Central memory CD8-positive, alpha-beta T cell (primary cell): ENCODE measurements at places on chromosomes 5 and 9.
A peak's percentile ranks its signal among the peaks of the same experiment; 100 is the strongest.

GRCh38 chr5:96654209-96654608, 8.0 kb upstream of the CAST start:
- no peak for DNase-seq

- DNase-seq: peak; percentile 56
Measured at GRCh38 chr9:33778700-33779351, 16.5 kb upstream of the PRSS3 start.

GRCh38 chr9:36218011-36218410, 27.3 kb downstream of the CLTA start:
- no peak for DNase-seq

DNA sequence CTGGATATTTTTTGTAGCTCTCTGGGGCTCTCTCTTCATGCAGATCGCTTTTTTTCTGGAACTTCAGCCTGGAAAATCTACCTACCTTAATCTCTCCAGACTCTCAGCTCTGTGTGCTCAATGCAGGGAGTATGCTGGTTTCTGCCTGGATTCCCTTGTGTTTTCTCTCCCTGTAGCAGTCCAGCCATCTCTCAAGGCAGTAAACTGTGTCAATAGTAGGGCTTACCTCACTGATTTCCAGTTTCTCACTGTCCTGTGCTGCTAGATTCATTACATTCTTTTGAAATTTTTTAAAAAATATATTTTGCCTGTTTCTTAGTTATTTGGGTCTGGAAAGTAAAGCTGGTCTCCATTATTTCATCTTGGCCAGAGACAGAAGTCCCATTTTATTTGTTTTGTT, 951.4 kb downstream of the NR2F1-AS1 start:
- DNase-seq: no peak

DNA sequence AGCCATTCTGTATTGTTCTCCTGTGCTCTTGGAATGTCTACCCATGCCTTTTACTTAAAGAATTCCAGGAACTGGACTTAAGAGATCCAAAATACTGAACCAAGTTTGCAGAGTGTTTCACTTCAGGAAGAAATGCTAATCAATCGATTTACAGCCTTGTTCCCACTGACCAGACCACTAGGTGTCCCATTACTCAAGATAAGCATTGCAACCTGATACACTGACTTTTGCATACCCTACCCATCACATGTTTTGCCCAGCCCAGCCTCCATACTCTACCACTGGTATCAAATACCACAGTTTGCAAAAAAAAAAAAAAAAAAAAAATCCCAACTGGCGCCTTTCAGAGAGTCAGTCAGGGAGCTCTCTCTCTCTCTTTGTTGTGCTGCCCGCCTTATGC, 550.8 kb downstream of the CDH9 start:
- no peak for DNase-seq

DNA sequence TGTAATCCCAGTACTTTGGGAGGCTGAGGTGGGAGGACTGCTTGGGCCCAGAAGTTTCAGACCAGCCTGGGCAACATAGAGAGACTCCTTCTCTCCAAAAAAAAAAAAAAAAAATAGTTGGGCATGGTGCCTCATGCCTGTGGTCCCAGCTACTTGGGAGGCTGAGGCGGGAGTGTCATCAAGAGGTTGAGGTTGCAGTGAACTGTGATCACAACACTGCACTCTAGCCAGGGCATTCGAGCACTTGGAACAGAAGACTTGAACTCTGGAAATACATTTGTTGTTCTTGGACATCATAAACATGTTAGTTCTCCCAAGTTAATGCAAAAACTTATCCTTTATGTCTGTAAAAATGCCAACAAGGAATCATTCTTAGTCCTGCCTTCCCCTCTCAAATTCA, 29.6 kb downstream of the EHMT1 start:
- no peak for DNase-seq

DNA sequence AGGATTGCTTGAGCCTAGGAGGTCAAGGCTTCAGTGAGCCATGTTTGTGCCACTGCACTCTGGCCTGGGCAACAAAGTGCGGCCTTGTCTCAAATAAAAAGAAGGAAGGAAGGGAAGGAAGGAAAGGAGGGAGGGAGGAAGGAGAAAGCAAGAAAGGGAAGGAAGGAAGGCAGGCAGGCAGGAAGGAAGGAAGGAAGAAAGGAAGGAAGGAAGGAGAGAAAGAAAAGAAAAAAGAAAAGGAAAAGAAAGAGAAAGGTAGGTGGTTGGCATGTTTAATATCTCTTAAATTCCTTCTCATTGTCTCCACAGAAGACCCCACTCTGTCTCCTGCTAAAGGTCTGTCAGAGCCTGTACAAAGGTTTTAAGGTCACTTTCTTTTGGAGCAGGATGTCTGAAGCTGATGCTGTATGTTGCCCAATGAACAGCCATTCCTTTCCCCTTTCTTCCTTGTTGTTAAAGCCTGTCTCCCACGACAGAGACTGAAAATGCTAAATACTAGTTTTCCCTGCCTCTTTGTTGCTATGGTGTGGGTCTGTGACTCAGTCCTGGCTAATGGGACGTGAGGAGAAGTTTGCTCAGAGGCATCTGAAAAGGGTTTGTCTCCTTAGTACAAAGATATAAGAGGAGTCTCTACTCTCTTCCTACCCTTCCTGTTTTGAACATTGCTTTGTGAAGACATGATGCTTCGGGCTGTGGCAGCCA, 213.3 kb downstream of the PCSK1 start:
- no peak for DNase-seq

DNA sequence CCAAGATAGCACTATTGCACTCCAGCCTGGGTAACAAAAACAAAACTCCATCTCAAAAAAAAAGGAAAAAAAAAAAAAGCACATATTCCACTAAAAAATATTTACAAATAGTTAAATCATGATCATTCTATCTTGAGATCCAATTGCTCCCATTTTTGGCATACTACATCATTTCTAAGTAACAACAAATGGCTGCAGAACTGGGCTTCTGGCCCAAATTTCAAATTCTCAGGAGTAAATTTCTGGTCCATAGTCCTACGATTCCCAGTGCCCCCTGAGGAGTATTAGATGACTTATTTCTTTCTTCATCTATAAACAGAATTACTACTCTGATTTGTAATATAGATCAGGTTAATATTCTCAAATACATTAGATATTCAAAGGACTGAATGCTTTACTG, 62.1 kb downstream of the CEMIP2 start:
- DNase-seq: no peak

DNA sequence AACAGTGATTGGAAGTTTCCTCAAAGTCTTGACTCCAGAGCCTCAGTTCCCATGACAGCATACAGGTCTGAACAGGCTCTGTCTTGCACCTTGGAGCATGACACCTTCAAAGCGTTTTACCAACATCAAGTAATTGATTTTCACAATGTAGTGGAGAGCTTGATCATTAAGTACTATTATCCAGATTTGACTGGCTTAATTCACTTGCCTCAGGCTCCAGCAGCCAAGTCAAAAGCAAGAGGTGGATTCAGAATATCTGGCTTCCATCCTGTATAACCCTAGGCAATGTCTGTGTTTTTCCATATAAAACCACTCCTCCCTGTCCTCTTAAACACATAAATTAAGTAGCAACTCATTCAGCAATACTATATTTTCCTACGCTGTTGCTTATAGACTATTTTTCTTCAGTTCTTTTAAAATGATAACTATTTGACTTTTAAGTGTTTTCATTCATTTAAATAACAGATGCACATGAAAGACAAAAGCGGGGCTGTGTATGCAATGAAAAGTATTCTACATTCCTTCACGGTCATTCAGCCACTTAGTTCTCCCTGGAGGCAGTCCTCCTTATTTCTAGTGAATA, 150.8 kb upstream of the RANBP3L start:
- DNase-seq: no peak

DNA sequence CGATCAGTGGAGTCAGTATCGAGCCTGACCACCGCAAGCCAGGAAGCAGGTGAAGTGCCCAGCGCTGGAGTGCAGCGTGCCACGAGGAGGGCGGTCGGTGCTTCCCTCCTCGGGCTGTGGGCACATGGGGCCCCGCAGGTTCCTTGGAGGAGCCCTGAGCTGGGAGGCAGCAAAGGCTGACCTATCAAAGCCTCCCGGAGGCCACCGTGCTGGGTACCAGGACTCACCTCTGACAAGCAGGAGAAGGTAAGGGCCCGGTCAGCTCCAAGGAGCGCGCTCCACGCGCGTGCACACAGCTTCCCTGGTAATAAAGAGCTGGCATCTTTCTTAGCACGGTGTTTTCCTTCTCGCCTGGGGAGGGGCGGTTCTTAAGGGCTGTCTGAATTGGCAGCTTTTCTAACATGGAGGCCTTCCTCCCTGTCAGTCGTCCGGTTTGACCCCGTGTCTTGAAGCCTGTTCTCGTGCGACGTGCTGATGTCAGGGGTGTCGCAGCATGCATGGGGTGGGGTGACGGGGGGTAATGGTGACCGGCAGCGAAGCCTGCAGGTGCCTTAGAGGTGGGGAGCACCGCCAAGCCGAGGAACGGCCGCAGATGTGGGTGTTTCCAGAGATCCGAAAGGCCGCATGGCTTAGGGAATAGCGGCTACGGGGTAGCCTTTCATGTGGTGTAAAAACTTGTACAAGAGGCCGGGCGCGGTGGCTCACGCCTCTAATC, 13.1 kb downstream of the PMPCA start:
- no peak for DNase-seq

GRCh38 chr5:134975078-134975715, 7.5 kb downstream of the CATSPER3 start:
- no peak for DNase-seq

DNA sequence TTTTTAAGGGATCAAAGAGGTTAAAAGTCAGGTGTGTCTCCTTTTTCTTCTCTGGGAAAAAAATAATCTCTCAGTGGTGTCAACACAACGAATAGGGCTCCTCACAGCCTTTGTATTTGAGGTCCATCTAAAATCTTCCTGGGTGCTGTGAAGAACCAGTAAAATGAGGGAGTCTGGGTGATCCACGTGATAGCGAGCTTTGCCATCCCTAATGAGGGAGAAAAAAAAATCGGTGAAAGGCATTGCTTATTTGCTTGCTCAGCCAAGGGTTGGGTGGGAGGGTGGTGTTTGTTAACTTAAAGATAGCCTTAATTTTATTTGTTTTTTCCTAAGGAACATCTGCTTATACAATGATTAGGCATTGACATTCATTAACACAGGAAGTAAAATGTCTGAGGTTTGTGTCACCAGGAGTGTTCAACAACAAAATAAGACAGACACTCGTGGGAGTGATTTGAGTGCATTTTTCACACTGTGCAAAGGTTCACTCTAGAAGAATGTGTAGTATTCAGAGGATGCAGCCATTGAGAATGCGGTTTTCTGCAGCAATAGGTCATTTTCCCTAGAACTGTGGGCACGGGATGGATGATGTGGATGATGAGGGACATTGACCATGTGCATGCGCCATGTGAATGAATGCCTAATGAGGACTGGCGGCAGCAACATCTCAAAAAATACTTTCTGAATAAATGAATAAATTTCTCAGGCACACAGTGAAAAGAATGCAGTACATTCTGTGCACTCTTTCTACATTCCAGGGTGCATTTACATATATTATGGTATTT, 369.5 kb downstream of the NTRK2 start:
- no peak for DNase-seq

DNA sequence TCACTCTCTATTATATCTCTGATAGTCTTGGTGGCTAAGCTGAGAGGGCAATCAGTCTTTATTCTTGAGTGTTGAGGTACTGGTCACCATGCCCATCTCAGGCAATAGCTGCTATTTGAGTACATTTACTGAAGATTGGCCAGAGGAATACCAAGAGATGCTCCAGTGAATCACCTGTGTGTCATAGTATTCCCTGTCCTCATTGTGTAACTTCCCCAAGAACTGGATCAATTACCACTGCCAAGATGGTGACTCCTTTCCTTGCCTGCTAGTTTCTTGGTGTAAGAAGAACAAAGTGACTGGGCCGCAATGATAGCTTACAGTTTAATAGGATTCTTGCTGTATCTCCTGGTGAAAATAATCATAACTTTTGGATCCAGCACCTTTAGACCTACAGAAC, 418.7 kb upstream of the KIF2A start:
- DNase-seq: no peak

DNA sequence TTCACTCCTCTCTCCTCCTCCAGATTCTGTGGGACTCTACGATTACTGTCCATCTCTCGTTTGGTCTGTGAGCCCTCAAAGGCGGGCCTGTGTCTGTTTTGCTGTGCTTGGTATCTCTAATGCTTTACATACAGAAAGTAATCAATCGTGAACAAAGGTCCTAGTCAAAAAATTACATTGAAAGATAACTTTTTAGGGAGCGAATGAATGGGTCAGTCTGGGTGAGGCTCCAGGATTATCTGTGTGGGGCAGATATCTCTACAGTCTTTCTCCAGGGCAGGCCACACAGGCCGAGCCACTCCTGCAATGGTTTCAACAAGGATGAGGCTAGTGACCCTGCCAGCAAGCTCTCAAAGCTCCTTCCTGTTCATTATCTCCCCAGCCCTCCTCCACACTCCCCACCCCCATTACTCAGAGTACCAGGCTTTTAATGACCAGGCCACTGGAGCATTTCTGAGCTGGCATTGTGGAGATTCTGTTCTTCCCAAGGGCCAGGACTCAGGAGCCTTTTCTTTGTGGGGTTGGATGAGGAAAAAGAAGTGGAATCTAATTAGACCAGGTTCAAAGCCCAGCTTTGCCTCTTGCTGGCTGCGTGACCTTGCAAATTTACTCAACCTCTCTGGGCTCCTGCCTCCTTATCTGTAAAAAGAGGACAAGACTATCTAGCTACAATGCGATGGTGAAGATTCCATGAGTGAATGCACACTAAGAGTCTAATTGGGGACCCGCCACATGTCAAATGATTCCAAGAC, 10.2 kb downstream of the CORO2A start:
- DNase-seq: no peak

GRCh38 chr5:93076566-93076965, 504.5 kb downstream of the NR2F1-AS1 start:
- no peak for DNase-seq

- no peak for DNase-seq
Measured at GRCh38 chr9:10268531-10269485, 344.0 kb downstream of the PTPRD start.

DNA sequence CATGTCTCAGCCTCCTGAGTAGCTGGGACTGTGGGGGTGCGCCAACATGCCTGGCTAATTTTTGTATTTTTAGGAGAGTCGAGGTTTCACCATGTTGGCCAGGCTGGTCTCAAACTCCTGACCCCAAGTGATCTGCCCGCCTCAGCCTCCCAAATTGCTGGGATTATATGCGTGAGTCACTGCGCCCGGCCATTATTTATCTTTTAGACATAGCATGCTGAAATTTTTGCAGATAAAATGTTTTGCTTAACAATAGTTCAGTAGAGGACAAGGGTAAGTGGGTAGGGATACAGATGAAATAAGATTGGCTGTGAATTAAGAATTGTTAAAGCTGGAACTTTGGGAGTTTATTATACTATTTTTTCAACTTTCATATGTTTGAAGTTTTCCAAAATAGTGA, 150.8 kb upstream of the GRHPR start:
- no peak for DNase-seq

- no peak for DNase-seq
Measured at GRCh38 chr5:173886150-173886549, 2.0 kb upstream of the CPEB4 start.
